ENCODE measurements at places on chromosomes 4 and X. TPM values are rescaled to one million over a fixed set of nuclear protein-coding genes. Genes with fewer than 3 reads are reported as not detected.
A peak's percentile ranks its signal among the peaks of the same experiment; 100 is the strongest.

DNA sequence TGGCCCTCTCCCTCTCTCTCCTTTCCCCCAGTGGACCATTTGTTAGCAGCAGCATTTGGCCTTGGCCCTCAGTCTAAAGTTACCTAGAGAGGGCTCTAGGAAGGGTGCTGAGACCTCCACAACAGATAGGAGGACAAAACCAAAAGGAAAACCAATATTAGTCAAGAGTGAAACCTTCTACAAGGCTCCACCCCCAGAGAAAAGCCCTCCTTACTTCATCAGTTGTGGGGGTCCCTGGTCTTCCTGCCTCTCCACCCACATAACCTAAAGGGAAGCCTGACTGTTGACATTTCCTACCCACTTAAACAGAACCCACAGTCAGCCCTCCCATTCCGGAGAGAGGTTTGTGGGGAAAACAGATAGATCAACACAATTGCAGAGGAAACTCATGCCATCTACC, 4.7 kb upstream of the CD40LG start:
- no peak for DNase-seq

GRCh38 chr4:64551125-64551524, 141.9 kb upstream of the TECRL start:
- no peak for DNase-seq

DNA sequence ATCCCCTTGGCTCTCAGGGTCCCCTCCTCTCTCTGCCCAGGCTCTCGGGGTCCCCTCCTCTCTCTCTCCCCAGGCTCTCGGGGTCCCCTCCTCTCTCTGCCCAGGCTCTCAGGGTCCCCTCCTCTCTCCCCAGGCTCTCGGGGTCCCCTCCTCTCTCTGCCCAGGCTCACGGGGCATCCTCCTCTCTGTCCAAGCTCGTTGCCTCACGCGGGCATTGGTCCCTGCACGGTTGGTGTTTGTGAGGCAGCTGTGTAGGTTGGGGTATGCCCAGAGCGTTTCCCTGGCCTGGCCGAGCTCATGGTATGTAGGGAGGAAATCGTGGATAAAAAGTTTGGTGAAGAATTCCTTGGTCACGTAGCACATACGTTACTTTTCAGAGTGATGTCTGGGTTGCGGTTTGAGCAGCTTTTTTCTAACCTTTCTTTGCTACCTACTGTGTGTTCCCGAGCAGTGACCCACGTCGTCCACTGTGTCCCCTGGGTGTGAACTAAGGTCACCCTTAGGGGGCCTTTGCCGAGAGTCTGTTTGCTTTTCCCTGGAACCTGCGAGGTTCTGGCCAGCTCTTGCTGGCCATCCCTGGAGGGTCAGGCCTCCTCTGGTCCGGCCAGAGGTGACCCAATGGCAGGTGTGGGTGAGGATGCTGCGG, 36.6 kb downstream of the PCGF3 start:
- no peak for DNase-seq

GRCh38 chrX:95145848-95146490, 1472.0 kb downstream of the FAM133A start:
- no peak for DNase-seq

The EREG gene
- total RNA-seq, result 2.2 TPM

The BANK1 gene
- 1.0 TPM for total RNA-seq

The PCDH7 gene
- 139 TPM for total RNA-seq

The FHDC1 gene
- total RNA-seq, result 22.3 TPM

The CPE gene
- total RNA-seq, result 195 TPM

DNA sequence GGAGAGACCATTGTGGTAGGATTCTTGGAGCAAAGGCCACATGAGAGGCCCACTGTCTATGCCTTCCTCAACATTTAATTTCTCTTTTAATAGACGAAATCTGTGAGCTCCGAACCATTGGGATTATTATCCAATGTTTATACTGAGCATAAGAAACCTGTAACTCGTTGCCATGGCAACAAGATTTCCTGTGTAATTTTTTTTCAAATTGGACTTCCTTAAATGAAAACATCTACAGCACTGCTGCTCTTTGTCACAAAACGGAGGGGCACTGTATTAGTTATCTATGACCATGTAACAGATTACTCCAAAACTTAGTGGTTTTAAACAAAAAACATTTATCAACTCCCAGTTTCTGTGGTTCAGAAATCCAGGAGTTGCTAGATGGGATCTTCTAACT, 38.7 kb downstream of the PPP1R2C start:
- DNase-seq, result no peak

DNA sequence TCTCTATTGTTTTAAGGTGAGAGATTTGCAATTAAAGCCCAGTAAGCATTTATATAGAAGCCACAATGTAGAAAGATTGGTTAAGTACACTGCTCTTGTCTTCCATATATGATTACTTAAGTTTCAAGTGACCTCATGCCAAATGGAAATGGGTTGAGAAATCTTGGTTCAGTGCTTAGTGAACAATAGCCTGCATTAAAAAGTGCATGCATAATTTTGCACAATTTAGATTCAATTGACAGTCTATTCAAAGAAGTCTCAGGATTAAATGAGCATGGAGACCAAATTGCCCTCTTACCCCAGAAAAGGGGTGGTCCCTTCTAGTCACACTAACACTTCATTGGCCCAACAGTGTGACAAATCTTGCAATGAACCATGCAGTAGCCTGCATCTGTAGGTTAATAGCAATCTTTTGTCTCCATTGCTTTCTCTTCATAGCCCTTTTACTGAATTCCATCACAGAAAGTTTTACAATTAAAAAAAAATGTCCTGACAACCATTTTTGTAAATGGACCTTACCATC, 93.6 kb downstream of the HHIP start:
- no peak for DNase-seq

GRCh38 chr4:25913056-25913850, 767 bp upstream of the SMIM20 start:
- no peak for DNase-seq

The ETDB gene
- total RNA-seq, result not detected

DNA sequence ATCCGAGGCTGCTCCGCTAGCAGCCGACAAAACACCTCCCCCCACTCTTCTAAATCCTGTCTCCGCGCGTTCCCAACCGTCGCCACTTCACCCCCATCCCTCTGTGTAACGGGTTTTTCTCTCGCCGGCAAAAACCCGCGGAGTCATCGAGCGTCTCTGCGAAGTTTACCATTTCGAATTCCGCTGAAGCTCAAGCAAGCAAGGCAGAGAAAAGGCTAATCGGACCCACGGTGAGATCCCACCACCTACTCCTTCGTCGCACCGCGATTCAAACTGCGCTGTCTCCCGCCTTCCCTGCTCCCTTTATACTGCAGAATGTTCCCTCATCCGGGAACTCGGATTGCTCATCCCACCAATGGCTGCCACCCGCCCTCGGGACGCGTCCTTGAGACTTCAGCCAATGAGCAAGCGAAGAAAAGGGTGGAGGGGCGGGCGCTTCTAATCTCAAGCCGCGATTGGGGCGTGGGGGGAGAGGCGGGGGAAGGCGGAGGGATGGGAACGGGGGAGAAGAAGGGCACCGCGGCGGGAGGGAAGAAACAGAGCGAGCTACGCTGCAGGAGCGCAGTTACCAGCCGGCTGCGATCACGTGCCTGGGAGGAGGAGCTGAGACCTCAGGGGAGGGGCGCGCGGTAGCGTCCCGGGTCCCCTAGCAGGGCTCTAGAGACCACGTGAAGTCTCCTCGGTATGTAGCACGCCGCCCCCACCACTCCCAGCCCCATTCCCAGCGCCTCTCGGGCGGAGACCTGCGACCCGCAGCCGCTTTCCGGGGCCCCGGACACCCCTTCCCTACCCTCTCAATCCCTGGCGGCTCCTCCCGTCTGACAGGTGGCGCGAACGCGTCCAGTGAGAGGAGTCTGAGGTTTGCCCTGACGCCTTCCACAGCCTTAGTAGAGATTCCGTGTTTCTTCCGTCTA, at the start of gene H2AZ1:
Gene H2AZ1, minus strand, starts transcription at position 277 of the 914 bp plus-strand sequence. Its CDS starts 105 bp downstream, at position 172.
- peak; percentile 99 for DNase-seq

GRCh38 chrX:115409551-115409950, 120.0 kb downstream of the LUZP4 start:
- no peak for DNase-seq

DNA sequence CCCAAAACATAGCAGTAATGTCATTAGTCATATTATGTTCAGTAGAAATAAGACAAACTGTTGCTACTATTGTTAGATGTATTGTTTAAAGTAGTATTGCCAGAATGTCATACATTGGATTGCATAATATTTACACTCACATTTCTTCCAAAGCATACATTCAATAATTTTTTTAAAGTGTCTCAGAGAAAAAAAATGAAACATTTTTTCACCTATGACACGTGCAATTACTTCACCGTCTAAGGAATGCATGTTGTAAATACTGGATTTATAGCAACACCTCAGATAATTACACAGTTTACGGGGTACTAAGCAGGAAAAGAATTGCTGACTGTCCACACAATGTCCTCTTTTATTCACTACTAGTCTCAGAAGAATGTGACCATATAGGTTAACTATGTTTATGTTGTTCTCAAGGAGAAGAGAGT, 162.1 kb downstream of the PCDH18 start:
- DNase-seq, result no peak

GRCh38 chr4:67558493-67558892, at the start of gene STAP1:
Gene STAP1, plus strand, starts transcription at chr4:67558727. Its CDS starts 83 bp downstream, at chr4:67558810.
- no peak for DNase-seq

The PPP2R2C gene
- not detected for total RNA-seq

DNA sequence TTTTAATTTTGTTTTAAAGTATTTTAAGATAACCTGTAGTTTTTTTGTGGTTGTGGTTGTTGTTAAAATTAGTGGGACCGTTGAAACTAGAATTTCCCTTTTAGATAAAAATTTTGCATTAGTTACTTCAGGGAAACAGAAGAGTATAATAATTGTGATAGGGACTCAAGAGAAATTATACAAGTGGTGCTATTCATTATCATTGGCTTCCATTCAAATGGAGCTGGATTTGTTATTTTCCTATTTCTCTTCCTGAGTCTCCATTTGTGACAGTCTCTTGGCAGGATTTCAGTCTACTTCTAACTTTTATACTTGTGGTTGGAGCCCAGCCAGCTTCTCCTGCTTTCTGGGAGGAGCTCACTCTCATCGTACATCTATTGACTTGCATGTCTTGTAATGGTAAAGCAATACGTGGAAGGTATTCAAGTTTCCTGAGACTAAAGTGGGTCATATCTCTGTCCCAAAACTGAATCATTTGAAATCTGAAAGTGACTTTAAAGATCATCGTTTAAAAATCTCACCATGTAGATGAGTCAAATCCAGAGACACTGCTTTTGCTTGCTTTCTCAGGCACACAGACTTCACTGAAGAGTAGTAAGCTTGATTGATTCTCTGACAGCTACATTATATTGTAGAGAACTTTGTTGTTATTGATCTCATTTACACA, 155.8 kb downstream of the RPA4 start:
- no peak for DNase-seq

DNA sequence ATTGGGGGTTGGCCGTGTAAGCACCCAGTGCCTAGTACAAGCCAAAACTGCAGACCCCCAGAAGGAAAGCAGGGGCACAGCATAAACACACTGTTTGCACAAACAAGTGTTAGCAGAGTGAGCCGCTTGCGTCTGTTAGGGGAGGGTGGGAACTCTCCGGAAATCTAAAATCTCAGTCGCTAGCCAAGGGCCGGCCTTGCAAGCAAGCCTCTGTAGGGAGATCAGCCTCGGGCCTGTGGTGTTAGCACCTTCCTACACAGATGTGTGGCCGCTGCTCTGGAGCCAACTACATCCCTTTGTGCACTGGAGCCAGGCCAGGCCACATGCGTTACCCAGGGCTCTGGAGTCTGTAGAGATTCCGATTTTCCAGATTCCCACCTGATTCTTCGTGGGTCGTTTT, 67.1 kb downstream of the GPR143 start:
- DNase-seq, result no peak

The ELF4 gene
- total RNA-seq, result 24.9 TPM

The TGIF2LX gene
- total RNA-seq, result not detected

GRCh38 chrX:72297953-72298730, 7.6 kb downstream of the CITED1 start:
- DNase-seq, result peak; percentile 40

DNA sequence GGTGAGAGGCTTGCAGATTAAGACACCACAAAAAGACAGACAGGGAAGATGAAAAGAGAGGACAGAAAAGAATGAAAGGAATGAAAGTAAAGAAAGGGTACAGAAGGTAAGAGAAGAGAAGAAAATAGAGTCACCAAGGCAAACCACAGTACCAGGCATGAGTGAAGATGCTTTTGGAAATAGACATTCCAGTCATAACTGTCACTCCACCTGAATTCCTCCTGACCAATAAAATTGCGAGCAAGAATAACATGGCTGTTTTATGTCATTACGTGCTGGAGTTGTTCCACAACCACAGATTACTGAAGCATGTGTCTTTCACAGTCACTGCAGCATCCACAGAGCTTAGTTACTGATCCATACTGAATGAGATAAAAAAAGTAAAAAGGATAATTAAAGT, 864.9 kb upstream of the SLIT2 start:
- no peak for DNase-seq

GRCh38 chr4:73019462-73020047, 50.0 kb downstream of the COX18 start:
- DNase-seq, result no peak

GRCh38 chr4:129950217-129950616, 854.3 kb downstream of the C4orf33 start:
- no peak for DNase-seq

DNA sequence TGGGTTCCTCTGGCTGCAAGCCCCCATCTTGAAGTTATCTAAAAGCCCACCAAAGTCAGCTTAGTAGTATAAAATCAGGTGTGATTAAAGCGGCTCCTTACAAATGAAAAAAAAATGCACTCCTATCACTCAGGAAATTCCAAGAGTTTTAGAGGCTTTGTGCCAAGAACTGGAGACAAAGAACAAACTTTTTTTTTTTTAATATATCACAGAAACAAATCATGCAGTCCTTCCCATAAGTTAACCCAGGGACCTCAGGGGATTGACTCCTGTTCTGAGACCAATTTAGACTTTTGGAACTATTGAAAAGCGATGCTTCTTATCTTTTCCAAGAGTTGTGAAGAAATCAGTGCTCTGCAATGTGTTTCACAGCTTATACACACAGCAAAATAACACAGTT, 53.6 kb downstream of the HHIP start:
- DNase-seq, result no peak

- DNase-seq, result no peak
Measured at GRCh38 chr4:55173580-55173979, 48.2 kb upstream of the KDR start.

DNA sequence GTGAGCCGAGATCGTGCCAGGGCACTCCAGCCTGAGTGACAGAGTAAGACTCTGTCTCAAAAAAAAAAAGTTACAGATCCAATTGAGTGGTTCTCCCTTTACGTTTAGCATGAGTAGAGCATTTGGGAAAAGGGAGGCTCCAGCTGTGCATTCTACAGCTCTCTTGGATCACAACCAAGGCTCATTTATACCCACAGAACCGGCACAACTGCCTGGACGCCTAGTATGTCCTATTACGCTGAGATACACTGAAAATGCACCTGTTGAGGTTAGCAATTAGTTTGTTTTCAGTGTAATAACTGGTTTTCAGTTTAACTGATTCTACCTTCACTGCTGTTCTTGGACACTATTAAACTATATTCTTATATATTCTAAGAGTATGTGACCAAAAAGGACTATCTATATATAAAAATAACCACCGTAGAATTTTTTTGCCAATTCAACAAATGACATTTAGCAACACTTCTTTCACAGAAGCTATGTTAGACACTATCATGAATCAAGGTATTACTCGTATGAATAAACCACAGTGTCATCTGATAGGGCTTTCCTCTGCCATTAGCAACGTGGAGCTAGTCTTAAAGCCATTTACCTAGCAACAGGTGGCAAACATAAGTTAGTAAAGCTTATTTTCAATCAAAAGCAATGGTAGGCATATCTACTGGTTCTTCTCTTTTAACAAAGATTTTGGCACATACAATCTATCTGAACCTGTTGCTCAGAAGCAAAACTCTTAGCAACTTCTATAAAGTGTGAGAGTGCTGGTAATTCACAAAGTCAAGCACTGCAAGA, 3.6 kb downstream of the OTUD4 start:
- DNase-seq, result no peak

- no peak for DNase-seq
Measured at GRCh38 chr4:23312686-23313085, 577.2 kb downstream of the PPARGC1A start.

Data from osteocyte (in vitro differentiated cells).